Left ventricle myocardium superior (tissue), 1 donor: ENCODE measurements at places on chromosomes 11 and 22. TPM values are rescaled to one million over a fixed set of nuclear protein-coding genes. Genes with fewer than 3 reads are reported as not detected.

CRYBB3 gene
- total RNA-seq: not detected

DENND5A gene
- total RNA-seq: 121 TPM

TSPAN18 gene
- total RNA-seq: 94.6 TPM

SHANK3 gene
- total RNA-seq: 22.9 TPM

OR52A1 gene
- total RNA-seq: not detected

GRCh38 chr11:77054084-77054483 lies 12.7 kb upstream of the CAPN5 start:
- no peak for DNase-seq

GRCh38 chr11:128949791-128950454 lies 7.3 kb upstream of the TP53AIP1 start:
- DNase-seq: no peak

DNA sequence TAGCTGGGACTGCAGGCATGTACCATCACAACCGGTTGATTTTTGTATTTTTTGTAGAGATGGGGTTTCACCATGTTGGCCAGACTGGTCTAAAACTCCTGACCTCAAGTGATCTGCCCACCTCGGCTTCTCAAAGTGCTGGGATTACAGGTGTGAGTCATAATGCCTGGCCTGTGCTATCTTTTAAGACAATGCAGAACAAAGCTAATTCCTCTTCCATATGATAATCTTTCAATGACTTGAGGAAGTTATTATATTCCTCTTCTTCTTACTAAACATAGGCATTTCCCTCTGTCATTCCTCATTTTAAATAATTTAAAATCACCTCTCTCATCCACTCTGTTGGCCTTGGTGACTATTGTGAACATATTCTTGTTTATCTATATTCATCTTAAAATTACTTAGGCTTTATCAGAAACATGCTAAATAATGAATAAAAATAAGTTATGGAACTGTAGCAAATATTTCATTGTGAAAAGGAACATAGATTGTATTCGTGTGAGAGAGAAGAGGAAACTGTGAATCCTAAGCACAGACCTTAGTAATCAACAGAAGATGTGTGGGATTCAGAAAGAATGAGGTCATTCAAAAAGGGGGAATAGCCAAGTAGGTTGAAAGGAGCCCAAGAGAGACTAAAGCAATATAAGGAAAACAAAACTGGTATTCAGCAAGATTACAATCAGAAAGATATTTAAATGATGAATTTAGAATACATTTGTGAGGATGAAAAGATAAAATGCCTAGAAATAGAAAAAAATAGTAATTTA lies 269.4 kb downstream of the TTC28 start:
- no peak for DNase-seq

DNA sequence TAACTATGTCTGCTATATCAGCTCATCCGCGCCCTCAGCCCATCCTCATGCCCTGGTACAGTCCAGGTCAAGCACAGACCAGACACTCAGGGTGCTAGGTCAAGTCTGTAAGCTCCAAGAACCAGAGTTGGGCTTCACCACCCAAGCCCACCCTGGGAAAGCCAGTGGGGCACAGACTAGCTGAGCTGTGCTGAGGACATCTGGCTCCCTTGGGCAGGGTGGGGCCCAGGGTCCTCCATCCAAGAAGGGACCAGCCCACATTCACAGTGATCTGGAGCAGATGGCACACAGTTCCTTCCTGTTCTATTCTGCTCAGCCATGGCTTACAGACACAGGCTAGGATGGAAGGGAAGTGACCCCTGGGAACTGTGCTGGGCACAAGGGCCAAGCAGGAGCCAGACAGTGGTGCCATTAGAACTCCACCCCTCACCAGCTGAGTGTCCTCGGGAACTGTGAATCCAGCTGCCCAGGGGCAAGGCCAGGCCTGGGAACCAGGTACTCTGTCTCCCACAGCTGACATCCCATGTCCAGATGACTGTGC lies 9.1 kb downstream of the P2RY6 start:
- DNase-seq: no peak

DNA sequence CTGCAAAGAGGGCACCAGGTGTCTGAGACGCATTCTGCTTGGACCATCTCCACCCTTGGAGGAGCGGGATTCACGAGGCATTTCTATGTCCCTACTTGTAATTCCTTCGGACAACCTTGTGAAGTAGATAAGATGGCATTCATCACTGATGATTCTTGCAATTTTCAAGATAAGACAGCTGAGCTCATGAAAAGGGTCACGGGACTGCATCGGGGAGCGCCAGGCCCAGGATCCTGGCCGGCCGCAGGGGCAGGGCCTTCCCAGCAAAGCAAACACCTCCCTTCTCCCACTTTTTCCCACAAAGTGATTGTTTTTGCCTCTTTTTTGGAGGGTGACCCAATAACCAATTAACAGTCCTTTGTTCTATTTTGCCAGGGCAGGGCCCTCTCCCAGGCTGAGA lies 8.4 kb downstream of the LIF start:
- no peak for DNase-seq

DNA sequence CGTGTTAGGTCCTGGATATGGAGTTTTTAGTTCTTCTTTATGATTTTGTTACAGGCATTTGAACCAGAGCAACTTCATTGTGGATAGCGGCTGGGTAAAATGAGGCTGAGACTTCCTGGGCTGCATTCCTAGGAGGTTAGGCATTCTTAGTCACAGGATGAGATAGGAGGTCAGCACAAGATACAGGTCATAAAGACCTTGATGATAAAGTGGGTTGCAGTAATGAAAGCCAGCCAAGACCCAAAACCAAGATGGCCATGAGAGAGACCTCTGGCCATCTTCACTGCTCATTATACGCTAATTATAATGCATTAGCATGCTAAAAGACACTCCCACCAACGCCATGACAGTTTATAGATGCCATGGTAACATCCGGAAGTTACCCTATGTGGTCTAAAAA lies 23.4 kb upstream of the CLMP start:
- DNase-seq: no peak

DNA sequence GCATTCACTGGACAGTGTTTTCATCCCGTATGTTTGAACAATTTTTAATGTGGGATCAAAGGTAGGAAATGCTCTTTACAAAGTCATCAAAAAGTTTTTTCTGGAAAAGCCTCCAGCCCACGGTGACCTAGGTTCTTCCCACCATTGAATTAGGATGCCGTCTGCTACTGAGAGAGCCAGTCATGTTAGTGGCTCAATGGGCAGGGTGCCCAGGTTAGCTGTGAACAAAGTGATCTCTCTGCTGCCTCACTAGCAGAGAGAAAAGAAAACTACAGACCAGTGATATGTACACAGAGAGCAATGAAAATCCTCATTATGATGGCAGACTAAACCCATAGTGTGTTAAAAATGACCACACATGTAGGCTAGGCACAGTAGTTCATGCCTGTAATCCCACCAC lies 32.4 kb downstream of the KCNQ1 start:
- DNase-seq: peak; percentile 70
